ENCODE measurements at places on chromosomes 1 and 21. TPM values are rescaled to one million over a fixed set of nuclear protein-coding genes. Genes with fewer than 3 reads are reported as not detected.

DNA sequence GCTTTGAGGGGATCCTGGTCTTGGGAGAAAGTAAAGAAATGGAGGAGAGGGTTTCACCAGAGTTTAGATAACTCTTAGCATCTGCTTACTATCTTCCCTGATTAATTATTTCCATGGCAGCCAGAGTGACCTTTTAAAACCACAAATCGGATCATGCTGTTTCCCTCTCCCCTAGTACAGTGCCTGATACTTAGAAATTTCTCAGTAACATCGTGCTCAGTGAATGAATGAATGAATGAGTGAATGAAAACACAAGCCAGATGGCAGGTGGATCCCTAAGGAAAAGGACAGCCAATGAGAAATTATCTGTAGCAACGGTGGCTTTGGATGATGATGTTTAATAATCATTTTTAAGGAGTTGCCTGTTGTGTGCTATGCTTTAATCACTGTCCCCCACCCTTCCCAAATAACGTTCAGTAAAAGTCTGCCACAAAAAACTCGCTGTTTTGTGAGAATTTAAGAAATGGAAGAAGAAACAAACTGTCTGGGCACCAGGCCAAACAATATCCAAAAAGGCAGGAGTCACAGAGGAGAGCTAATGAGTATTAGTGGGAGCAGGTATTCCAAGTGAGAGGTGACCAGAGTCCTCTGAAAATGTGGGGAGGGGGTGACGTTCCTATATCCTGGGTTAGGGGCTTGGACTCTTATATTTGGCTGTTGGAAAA is 737 bp upstream of the SMAP2 start:
- DNase-seq, result no peak

GRCh38 chr1:14625996-14626395 is 27.5 kb downstream of the KAZN start:
- DNase-seq, result no peak

DNA sequence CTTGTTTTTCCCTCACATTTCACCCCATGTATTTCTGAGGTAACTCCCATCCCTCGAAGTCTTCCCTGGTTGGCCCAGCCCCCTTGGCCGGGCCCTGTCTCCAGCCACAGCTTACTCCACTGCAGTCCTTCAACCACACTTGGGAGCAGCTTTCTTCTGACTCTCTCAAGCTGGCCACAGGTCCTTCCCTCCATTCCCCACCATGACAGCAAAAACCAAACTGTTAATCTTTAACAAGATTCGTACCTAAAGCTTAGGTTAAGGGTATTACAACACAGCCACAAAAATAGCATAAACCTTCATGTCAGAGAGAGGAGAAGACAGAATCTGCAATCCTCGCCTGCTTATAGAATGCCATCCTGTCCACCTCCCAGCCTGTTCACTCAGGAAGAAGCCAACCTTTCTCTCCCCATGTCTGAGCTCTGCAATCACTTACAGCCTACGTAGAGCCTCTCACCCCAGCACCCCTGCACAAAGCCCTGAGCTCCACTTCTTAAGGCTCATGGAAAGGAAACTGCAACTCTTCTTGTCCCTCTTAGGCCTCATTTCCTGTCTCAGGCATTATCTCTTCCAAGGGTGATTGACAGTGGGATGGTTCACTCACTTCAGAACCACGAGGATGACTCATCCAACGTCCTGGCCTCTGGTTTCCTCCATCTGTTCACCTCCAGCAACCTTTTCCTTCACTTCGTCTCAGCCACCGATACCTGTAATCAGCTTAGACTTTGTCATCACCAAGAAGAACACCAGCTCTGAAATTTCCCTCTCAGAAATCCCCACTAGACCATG is 72.8 kb downstream of the CD2 start:
- DNase-seq, result no peak

GRCh38 chr1:156675210-156676113 is 1.7 kb downstream of the NES start:
- no peak for DNase-seq

- no peak for DNase-seq
Measured at GRCh38 chr1:159223004-159223403, 18.3 kb downstream of the ACKR1 start.

GRCh38 chr1:20992322-20993056 is 184.2 kb downstream of the EIF4G3 start:
- DNase-seq, result no peak

DNA sequence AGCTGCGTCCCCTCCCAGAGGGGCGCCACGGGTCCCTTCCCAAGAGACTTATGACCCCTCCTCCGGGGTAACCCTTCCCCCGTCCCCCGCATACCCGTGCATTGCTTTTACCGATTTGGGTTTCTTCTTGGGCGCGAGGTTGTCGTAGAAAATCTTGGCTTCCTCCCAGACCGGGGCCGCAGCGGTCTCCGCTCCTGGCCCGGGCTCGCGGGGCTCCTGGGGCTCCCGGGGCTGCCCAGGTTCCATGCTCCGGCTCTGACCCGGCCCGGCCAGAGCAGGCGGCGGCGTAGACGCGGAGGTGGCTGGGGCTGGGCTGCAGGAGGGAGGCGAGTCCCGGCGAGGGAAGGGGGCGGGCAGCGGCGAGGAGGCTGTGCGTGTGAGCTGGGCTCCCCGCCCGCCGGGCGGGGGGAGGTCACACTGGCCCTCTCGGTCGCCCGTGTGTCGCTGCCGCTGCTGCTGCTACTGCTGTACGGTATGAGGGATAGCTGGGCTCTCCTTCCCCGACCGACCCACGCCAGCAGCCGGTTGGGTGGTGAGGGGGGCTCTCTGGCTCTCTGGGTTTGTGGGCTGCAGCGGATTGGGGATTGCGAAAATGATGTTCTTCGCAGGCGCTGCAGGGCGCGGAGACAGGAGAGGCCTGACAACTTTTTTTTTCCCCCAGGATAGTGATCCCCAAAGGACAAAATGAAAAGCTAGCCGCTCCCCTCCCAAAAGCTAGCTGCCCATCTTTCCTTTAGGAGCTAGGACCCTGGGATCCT is at the start of gene NT5C1A:
Gene NT5C1A (minus strand): TSS at position 315 of the 758 bp plus-strand sequence. CDS start 69 bp downstream, at position 246.
- peak; percentile 89 for DNase-seq

GRCh38 chr1:113887402-113888175 is at the start of gene BCL2L15:
TSS of gene BCL2L15 (minus strand) at chr1:113887581. CDS start at chr1:113887375, 206 bp downstream.
- no peak for DNase-seq

GRCh38 chr1:51301844-51302162 is 28.6 kb downstream of the TTC39A start:
- no peak for DNase-seq

- DNase-seq, result no peak
Measured at GRCh38 chr1:70462611-70463010, 51.5 kb downstream of the CTH start.

The FCRL5 gene
- total RNA-seq, result 0.61 TPM

The RHCE gene
- 2.4 TPM for total RNA-seq

The SH2D5 gene
- total RNA-seq, result not detected

The CACNA1S gene
- 0.30 TPM for total RNA-seq

The RIIAD1 gene
- 7.4 TPM for total RNA-seq

The OR6N1 gene
- total RNA-seq, result 0.57 TPM

The GNG12 gene
- 18.9 TPM for total RNA-seq

All from upper lobe of left lung (tissue), 6 donors.